ENCODE measurements at places on chromosomes 5 and 9. TPM values are rescaled to one million over a fixed set of nuclear protein-coding genes. Genes with fewer than 3 reads are reported as not detected.

DND1 gene
- total RNA-seq, result 2.0 TPM

PLCXD3 gene
- total RNA-seq, result not detected

DNA sequence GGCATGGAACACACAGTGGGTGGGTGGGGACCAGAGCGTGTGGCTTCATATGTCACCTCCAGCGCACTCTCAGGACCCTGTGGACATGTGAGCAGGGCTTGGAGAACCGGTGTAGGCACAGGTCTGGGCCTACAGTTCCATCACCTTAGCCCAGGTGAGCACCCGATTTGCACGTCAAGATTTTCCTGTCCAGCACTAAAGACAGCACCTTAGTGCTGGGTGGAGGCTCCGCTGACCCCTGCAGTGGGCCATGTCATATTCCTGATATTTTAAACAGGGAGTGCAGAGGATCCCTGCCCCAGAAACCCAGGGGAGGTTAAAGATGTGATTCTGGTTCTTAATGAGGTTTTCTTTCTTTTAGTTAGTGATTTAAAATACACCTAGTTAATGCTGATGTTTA lies 356.0 kb upstream of the IRX4 start:
- H3K4me1 ChIP-seq, result no peaks in the 10 kb centered on the region
- H3K27me3 ChIP-seq, result no peaks in the 10 kb centered on the region
- H3K27ac ChIP-seq, result no peak overlapping the region
- no peak for DNase-seq
- no peaks in the 10 kb centered on the region for H3K36me3 ChIP-seq

IFNK gene
- not detected for total RNA-seq

DNA sequence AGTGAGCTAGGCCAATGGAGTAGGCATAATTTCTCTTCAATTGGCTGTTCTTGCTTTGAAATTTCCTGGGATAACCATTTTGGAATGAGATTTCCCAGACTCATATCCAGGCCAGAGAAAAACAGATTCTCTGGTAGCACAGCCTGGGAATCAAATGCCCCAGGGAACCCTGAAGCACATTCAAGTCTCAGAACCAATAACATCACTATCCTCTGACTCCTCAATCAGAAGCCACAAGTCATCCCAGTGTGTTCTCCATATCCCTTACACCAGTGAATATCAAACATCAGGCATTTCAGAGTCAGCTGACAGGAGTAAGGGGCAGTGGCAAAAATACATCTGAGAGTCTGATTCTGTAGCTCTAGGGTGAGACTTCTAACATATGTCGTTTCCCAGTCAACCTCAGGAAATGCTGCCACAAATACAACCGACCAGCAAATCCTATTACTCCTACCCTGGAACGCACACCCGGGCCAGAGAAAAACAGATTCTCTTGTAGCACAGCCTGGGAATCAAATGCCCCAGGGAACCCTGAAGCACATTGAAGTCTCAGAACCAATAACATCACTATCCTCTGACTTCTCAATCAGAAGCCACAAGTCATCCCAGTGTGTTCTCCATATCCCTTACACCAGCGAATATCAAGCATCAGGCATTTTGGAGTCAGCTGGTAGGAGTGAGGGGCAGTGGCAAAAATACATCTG lies 537.7 kb upstream of the NMUR2 start:
- H3K27me3 ChIP-seq, result no peaks in the 10 kb centered on the region
- no peak overlapping the region for H3K27ac ChIP-seq
- no peak for DNase-seq
- H3K36me3 ChIP-seq, result no peaks in the 10 kb centered on the region

CORO2A gene
- total RNA-seq, result 1.7 TPM

CCL27 gene
- total RNA-seq, result not detected

GRCh38 chr5:31156631-31157160 lies 36.8 kb upstream of the CDH6 start:
- no peak for DNase-seq
- no peaks in the 10 kb centered on the region for H3K27me3 ChIP-seq
- H3K27ac ChIP-seq, result no peak overlapping the region
- no peak overlapping the region for H3K4me3 ChIP-seq
- H3K36me3 ChIP-seq, result no peaks in the 10 kb centered on the region
- no peaks in the 10 kb centered on the region for H3K4me1 ChIP-seq

DNA sequence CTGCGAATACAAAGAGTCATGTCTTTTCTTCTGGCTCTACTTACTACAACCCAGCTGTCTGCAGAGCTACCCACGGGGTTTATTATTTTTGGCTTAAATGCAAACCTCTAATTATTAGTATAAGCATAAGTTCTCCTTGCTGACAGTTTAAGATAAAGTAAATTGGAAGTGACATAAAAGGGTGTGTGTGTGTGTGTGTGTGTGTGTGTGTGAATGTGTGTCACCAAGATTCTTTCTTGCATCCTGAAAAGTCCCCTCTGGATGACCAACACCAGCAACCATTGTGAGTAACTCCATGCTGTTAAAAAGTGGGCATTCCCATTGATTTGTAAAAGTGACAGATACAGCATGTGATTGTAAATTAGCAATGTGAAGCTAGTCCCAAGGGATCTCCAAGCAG lies 803.8 kb upstream of the ZNF608 start:
- no peaks in the 10 kb centered on the region for H3K36me3 ChIP-seq
- no peaks in the 10 kb centered on the region for H3K4me1 ChIP-seq
- H3K4me3 ChIP-seq, result no peak overlapping the region
- H3K27me3 ChIP-seq, result no peaks in the 10 kb centered on the region
- no peak for DNase-seq

Data from Karpas-422 (cell line).